ENCODE measurements at places on chromosomes 12 and 14. TPM values are rescaled to one million over a fixed set of nuclear protein-coding genes. Genes with fewer than 3 reads are reported as not detected.

USP44 gene
- 3.2 TPM for polyA plus RNA-seq

VRK1 gene
- polyA plus RNA-seq, result 65.5 TPM

SAMD4A gene
- polyA plus RNA-seq, result 1.0 TPM

CRY1 gene
- 33.4 TPM for polyA plus RNA-seq

TMEM132D gene
- 1.3 TPM for polyA plus RNA-seq

LRRC10 gene
- polyA plus RNA-seq, result not detected

INTS13 gene
- polyA plus RNA-seq, result 15.3 TPM

FBLN5 gene
- 1.5 TPM for polyA plus RNA-seq

FZD10 gene
- polyA plus RNA-seq, result not detected

NID2 gene
- polyA plus RNA-seq, result 1.1 TPM

FOS gene
- 296 TPM for polyA plus RNA-seq

ITGB7 gene
- polyA plus RNA-seq, result not detected

FOXM1 gene
- 0.31 TPM for polyA plus RNA-seq

SLC7A8 gene
- polyA plus RNA-seq, result 0.21 TPM

AMHR2 gene
- not detected for polyA plus RNA-seq

SLC48A1 gene
- polyA plus RNA-seq, result 8.5 TPM

SETD1B gene
- 3.2 TPM for polyA plus RNA-seq
